ENCODE measurements at places on chromosomes 6 and 20.

- no peak for DNase-seq
Observed at GRCh38 chr20:20837574-20838021, 125.2 kb upstream of the RALGAPA2 start.

- DNase-seq = no peak
Observed at GRCh38 chr6:33279971-33280511, 3.1 kb downstream of the B3GALT4 start.

DNA sequence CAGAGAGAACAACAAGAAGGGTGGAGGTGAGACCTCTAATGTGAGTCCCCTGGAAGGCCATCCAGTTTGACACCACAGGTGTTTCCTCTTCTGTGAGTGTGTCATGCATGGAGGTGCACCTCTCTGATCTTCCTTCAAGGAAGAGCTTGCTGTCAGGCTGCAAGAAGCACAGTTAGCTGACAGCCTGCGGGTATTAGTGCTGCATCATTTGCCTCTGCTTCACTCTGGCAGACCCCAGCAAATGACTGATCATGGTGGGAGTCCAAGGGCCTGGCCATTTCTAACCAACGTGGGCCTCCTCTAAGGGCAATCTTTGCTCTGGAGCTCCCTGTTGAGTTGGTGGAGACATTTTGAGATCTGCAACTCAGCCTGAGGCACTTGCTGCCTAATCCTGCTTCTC, 206.3 kb downstream of the EPHA7 start:
- no peak for DNase-seq

DNA sequence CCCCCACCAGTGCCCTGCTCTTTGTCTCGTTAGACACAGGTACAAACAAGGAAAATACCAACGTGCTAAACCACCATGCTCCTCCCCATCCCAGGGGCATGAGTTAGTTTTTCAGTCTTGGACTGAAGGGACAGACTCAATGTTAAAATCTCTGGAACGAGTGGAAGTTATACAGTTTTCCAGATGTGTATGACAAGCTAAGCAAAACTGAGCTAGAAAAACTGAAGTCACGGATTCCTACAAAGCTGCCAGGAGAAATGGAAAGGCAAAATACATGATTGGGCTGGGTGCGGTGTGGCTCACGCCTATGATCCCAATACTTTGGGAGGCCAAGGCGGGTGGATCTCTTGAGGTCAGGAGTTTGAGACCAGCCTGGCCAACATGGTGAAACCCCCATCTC, 34.3 kb upstream of the QKI start:
- DNase-seq = no peak

DNA sequence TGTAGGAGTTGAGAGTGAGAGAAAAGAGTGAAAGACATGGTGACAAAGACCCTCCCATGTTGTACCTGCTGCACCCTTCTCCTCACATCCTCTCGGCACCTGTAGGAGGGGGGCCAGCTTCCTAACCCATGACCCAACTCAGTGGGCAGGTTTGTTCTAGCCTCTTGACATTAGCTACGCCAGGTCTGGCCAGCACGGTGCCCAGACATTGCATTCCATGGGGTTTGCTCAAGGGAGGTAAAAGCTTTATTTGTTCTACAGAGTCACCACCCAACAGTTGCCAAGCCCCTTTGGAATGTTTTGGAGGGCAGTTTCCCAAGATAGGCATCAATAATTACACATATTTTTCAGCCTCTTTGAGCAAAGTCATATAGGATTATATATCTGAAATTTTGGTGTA, 22.7 kb upstream of the TGM6 start:
- DNase-seq = no peak

GRCh38 chr20:58647796-58648501, 3.1 kb upstream of the STX16 start:
- DNase-seq = no peak

DNA sequence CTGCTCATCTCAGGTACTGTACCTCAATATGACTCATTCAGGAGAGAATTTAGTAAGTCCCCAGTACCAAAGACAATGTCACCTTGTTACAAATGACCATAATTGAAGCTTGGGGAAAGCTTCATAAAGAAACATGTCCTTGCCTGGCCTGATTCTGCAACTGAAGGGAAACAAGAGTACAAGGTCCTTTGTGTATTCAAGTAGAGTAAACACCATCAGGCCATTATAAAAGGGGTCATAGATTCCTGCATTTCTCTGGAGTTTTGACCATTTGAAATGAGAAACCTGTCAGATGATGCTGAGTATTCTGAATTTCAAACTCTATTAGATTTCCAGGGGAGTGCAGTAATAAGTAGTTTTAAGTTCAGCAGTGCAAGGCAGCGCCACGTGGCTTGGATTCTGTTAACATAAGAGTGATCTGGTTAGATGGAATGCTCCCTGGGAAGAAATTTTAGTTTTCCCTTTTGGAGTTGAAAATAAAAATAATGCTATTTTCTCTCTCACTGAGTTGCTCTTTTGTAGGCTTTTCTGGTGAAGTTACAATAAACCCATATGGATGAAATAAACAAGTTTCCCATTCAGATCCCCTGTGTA, 1054.3 kb downstream of the EPHA7 start:
- no peak for DNase-seq

- no peak for DNase-seq
Observed at GRCh38 chr20:23962272-23962671, 26.3 kb downstream of the GGTLC1 start.

DNA sequence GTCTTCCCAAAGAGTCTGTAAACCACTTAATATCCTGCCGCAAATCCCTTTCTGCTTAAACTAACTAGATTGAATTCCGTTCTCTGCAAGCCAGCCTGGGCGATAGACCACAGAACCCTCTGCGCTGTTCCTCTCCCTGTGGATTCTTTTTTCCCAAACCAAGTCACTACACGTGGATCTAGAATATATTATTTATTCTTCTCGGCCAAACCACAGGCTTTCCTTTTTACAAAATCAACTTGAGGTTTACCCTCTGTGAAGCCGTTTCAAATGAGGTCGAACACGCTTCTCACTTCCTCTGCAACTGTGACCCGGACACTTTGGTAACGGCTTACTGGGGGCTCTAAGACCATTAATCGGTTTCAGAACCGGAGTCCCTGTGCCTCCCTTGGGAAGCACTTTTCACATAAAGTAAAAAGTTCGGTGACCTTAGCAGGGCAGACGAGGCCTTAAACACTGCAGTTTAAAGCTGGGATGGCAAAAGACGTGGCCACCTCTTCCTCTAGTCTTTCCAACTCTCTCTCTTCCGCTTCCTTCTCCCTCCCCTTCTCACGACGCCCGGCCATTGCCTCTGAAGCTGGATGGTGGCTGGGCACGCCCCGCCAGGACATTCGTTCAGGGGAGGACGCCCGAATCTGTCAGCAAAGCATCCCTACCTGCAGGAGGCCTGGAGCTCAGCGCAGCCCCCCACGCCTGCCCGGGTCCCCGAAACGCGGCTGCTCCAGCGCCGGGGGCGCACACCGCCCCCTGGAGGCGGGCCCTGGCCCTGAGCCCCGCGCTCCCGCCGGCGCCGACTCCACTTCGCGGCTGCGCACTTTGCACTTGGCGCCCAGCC, 55.0 kb upstream of the FOXC1 start:
- DNase-seq = no peak

- DNase-seq = no peak
Observed at GRCh38 chr6:167477688-167478087, 152.8 kb downstream of the TTLL2 start.

DNA sequence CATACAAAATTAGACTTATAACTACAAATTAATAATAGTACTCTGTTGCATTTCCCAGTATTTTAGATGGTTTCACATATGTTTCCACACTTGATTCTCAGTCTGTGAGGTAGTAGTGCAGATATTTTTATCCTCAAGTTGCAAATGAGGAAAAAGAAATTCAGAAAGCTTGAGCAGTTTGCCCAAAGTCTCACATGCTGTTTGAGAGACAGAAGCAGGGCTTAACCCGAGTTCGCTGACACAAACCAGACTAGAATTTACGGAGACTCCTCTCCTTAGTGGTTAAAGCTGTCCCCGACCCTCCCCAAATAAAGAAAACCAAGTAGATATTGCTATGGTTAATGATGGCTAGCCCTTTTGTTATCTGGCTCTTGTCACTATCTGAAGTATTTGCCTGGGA, 126.2 kb downstream of the TIAM2 start:
- no peak for DNase-seq

- no peak for DNase-seq
Observed at GRCh38 chr6:47446669-47447330, 30.8 kb upstream of the CD2AP start.

DNA sequence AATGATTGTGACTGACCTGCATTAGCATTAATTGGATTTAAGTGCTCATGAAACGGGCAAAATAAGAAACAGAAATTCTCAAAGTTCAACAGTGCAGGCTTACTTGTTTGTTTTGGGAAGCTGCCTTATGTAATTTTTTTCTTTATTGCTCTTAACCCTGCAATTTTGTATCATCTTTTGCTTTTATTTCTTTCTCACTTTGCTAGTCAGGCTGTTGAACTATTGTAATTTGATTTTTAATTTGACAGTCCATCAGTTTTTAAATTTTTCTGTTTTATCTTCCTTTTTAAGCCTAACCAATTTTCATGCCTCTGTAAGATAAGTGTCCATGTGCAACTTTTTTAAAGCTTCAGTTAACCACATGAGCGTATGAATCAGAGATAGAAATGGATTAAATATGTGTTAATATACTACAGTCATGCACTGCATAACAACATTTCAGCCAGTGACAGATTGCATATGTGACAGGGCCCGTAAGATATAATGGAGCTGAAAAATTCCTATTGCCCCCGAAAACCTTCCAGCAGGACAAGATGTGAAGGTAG, 44.6 kb downstream of the PEX7 start:
- DNase-seq = no peak

DNA sequence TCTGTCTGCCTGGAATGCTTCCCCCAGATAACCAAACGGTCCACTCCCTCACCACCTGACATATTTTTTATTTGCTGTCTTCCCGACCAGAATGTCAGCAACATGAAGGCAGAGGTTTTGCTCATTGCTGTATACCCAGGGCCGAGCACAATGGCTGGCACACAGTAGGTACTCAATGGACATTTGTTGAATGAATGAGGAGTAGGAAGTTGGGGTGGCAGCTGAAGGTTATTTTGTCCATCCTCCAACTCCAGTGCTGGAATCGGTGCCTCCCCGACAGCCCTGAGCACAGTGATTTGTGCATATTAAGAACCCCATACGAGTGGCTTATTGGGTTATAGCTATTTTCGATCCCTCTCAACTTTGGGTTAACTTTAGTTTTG, 10.3 kb downstream of the DUSP15 start:
- no peak for DNase-seq

DNA sequence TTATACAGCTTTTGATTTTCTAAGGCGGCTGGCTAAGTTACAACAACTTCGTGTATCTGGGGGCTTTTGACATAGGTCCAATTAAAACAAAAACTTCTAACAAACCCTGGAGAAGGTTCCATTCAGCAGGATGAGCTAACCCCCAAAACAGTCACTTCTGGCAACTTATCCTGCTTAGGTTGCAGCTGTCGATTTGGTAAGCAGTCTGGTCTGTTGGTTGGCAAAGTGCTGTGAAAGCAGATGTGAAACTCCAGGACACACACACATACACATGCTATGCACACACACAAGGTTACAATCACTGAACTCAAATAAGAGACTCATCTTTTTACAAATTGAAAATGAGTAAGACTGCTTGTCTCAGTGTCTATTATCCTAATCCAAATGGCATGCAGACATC, 119.0 kb upstream of the STMND1 start:
- no peak for DNase-seq

DNA sequence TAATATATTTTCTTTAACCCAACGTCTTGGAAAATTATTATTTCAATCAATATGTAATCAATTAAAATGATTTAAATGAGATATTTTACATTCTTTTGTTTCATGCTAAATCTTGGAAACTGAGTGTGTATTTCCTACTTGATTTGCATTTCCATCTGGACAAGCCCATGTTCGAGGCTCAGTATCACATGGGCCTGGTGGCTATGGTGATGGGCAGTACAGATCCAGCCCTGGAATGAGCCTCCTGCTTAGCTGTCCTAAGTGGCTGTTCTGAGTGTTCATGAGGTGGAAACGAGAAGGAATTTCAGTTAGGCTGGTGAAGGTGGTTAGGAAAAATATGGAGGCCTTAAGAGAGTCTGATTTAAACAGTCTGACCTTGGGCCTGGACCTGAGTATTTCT, 73.0 kb upstream of the ATXN1 start:
- no peak for DNase-seq

DNA sequence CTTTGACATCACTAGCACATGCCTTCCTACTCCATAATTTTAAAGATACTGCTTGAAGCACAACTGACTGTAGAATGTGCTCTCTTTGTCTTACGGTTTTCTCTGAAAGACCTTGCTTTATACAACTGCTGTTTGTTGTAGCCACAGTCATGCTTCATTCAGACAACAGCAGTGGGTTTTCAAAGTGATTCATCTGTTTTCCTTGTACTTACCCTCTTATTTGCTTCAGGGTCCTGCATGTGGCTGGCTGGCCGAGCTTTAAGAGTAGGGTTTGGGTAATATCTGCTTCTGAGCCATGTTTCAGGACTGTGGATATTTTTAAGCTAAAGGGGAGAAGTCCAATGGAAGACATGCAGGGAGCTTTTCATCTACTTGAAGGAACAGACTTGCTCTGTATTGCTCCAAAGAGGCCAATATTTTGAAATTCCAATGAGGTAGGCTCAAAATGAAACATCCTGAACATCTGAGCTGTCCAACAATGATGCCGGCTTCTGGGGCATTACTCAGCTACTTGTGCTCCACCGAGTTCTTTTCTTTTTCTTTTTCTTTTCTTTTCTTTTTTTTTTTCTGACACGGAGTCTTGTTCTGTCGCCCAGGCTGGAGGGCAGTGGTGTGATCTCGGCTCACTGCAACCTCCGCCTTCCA, 160.2 kb upstream of the SGK1 start:
- DNase-seq = no peak

GRCh38 chr6:51429017-51429712, 610.5 kb downstream of the TFAP2B start:
- DNase-seq = no peak

- no peak for DNase-seq
Observed at GRCh38 chr6:17393892-17394631, 667 bp downstream of the CAP2 start.

DNA sequence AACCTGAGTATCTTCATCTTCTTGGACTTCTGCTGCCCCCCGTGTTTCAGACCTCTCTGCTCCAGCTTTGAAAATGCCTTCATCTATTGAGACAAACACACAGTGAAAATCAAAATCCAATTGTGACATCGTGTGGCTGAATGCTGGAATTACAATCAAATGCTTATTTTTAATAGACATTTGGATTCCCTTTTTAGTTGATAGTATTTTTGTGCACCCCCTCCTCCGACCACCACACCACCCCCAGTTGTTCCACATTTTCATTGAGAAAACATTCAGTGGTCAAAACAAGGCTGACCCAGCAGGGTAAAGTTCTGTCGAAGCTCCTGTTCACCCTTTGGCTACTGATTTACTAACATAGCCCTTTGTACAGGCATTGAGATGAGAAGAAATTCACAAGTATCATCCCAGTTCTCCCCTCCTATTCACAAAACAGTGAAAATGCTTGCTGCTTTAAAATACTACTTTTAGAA, 79.0 kb downstream of the NRSN1 start:
- DNase-seq = no peak

DNA sequence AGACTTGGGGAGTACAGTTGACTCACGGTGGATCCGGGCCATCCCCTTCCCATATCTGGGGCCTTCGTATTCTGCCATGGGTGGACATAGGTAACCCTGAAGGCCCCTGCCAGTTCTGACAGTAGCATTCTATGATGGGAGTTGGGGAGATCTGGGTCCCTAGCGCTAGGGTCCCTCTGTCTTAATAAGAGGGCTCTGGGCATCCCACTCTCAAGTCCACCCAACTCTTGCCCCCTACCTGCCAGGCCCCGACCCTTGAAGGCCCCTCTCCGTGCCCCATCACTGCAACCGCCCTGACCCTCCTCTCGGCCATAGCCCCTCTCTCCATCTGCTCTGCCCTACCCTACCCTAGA, 6.5 kb upstream of the CAPN11 start:
- no peak for DNase-seq
